Fibroblast of upper back skin (primary cell): ENCODE measurements at places on chromosomes 5 and 9.

DNA sequence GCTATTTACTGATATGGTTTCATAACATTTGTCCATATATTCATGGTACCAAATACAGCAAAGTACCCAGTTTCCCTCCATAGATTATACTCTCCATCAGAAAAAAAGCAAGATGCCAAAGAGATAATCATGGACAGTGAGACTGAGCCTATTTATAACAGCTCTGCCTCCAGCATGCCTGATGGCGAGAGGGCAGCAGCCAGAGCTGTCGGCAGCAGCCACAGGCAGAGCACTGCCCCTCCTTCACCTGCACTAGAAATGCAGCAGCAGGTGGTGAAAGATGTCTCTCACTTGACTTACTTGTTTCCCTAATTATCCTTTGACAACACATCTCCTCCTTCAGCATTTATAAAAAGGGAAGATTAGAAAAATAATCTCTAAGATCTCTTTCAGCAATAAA is 32.4 kb downstream of the CTNNAL1 start:
- no peak for DNase-seq

DNA sequence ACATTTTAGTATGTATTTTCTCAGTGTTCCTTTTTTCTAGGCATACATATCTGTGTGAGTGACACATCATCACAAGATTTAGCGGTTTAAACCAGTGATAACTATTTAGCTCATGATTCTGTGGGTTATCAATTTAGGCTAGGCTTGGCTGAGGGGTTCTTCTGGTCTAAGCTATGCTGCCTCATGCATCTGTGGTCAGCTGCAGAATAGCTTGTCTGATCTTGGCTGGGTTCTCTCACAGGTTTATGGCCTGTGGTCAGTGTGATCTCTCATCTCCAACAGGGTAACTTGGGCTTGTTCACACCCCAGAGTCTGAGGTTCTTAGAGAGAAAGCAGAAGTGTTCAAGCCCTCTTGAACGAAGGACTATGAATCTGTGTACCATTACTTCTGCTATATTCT is 363.3 kb downstream of the KDM4C start:
- peak; percentile 17 for DNase-seq

DNA sequence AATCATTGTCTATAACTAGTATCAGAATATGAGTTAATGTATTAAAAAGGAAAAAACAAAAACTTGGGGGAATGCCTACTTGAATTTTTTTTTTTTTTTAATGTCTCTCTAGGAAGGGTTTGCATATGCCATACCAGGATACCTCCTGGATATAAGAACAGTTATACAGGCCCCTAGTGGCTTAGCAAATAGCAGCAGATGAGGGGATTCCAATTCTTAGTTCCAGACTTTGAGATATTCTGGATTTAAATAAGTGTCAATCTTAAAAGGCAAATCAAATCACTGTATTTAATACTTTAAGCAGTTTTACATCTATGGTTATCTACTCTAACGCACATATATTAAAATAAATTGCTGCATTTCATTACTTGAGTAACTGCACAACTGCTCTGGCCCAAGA is 1055.5 kb upstream of the DMAC1 start:
- DNase-seq, result peak; percentile 60

DNA sequence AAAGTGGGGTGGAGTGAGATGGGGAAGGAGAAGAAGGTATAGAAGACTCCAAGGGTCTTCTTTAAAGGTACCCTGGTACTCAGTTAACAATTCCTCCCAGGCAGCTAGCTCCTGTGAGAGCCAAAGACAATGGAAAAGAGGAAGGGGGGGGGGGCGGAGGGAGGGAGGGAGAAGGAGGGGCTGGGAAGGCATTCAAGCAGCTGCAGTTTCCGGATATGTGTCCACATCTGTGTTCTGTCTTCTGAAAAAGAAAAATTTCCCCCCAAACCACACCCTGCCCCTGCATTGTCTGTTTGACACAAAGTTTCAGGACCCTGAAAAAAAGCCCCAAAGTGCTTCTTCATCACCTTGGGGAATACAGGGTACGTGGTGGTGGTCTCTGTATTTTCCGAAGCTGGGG is 11.1 kb downstream of the SPRY4 start:
- no peak for DNase-seq
